ENCODE measurements at places on chromosomes 13 and 19. TPM values are rescaled to one million over a fixed set of nuclear protein-coding genes. Genes with fewer than 3 reads are reported as not detected.

DNA sequence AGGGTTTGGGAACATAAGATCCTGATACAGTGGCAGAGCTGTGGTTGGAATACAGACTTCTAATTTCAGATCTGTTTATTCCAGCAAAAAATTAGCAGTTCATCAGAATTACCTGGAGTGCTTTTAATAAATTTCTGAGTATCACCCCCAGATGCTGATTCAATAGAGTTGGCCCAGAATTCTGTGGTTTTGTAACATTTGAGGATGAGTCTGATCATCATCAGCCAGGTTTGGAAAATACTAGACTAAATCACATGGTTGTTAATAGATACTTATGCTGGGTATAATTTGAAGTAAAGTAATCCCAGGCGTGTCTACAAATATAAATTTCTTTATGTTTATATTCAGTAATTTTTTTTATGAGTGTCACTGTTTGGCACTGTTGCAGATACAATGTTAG, 4.8 kb downstream of the USPL1 start:
- no peak for DNase-seq

Gene IL17D
- total RNA-seq: not detected

Gene SPINT2
- 76.3 TPM for total RNA-seq

- no peak for DNase-seq
Measured at GRCh38 chr13:20798027-20798426, 24.3 kb upstream of the EEF1AKMT1 start.

- peak; percentile 78 for DNase-seq
Measured at GRCh38 chr13:33494596-33495204, 209.1 kb upstream of the STARD13 start.

Gene FSD1
- 1.1 TPM for total RNA-seq

DNA sequence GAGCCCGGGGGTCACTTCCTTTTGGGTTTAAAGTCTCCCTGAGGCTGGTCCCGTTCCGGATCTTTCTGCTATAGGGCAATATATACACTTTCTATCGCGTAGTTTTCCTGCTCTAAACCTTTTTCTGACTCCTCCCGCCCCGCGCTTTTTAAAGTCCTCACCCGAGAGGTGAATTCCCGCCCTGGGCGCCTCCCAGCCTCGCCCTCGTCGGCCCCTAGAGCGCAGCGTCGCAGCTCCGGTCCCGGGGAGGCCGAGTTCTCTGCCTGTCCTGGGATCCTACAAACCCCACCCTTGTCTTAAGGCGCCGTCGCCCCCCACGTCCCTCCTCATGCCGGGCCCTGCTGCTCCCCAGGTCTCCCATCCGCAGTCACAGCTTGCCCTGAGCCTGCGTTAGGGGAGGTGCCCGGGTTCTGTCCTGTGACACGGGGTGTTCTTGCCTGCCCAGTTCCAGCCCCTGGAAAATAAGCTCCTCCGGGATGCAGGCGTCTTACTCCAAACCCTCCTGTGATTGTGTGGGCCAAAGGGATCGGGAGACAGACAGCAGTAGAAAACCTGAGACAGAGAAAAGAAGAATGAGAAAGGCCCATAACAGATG, 491 bp downstream of the ZNF525 start:
- no peak for DNase-seq

- no peak for DNase-seq
Measured at GRCh38 chr19:54434112-54434872, 14.7 kb upstream of the LENG8 start.

Gene FCHO1
- total RNA-seq: 0.55 TPM

DNA sequence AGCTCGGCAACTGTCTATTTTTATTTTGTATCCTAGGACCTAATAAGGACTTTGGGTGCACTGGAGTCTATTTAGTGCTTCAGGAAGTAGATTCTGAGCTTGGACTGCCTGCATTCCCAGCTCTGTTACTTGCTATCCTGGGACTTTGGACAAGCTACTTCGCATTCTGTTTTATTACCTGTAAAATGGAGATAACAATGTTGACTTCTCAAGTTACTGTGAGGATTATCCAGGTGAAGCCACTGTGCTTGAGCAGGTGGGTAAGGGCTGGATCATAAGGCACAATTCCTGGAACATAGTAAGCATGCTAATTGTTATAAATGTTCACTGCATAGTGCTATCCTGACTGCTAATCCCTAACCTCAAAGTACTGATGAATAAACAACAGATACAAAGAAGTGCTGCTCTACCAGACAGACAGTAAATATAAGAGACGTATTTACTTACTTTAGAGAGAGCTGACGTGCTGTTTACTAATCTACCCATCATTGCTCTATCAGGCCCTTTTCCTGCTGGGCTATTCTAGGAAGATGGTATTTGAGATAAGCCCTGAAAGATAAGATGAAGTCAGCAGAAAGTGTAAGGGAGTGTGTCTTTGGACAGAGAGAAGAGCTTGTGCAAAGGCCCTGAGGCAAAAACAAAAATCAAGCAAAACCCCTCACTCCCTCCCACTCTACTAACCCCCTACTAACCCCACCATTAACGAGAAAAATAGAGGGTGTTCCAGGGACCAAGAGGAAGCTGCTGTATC, 50.8 kb upstream of the FLT1 start:
- no peak for DNase-seq

Gene CYP2S1
- total RNA-seq: 13.4 TPM

Gene KRTDAP
- total RNA-seq: not detected

Gene SLITRK1
- total RNA-seq: 0.73 TPM

Gene RNF113B
- total RNA-seq: not detected

- no peak for DNase-seq
Measured at GRCh38 chr19:16611121-16611520, 16.9 kb downstream of the MED26 start.

DNA sequence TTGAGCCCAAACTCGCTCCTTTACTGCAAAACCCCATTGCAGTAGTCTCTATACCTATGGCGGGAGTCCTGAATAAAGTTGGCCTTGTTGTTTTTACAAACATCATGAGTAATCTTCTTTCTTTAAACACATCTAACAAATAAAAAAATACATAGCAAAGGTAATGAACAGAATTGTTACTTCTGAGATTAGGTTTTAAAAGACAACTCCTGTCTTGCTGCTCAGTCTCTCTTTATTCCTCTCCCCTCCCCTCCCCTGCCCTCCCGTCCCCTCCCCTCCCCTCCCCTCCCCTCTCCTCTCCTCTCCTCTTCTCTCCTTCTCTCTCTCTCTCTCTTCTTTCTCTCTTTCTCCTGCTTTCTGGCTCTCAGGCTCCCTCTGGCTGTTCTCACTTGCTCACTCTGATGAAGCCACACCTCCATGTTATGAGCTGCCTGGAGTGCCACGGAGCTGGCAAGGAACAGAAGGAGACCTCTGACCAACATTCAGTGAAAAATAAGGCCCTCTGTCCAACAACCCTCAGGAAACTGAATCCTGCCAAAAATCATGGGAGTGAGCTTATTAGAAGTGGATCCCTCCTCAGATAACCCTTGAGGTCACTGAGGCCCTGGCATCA, 300.7 kb upstream of the MIR17HG start:
- no peak for DNase-seq

DNA sequence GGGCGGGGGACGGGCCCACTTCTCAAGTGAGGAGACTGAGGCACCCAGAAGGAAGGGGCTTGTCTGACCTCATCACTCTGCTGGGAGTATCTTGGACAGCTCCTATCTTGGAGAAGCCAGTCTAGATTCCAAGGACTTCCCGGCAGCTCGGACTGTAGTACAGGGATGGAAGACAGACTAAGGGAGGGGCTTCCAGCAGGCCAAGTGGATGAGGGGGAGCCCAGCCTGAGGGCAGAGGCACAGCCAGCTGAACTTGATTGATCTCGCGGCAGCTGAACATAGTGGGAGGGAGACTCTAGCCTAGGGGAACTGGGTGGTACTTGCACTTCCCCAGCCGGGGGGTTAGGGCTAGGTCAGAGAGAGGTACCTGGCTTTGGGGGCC, 711 bp downstream of the CILP2 start:
- peak; percentile 61 for DNase-seq

GRCh38 chr13:50519866-50520265, 323.6 kb downstream of the DLEU7 start:
- no peak for DNase-seq

Gene RNF225
- not detected for total RNA-seq

GRCh38 chr13:99636728-99637353, 135.6 kb downstream of the TM9SF2 start:
- no peak for DNase-seq

DNA sequence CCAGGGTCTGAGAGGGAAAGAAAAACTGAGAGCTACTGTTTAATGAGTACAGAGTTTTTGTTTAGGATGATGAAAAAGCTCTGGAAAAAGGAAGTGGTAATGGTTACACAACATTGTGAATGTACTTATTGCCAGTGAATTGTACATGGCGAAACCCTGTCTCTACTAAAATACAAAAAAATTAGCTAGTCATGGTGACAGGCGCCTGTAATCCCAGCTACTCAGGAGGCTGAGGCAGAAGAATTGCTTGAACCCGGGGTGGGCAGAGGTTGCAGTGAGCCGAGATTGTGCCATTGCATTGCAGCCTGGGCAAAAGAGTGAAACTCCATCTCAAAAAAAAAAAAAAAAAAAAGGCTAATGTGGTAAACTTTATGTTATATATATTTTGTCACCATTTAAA, 96.3 kb downstream of the VWA8 start:
- DNase-seq: no peak

Gene ZNF616
- total RNA-seq: 0.29 TPM

- DNase-seq: no peak
Measured at GRCh38 chr13:60288569-60288968, 108.5 kb upstream of the TDRD3 start.

All from stomach (tissue), 19 donors.